ENCODE measurements at places on chromosomes 3 and 15.
A peak's percentile ranks its signal among the peaks of the same experiment; 100 is the strongest.

DNA sequence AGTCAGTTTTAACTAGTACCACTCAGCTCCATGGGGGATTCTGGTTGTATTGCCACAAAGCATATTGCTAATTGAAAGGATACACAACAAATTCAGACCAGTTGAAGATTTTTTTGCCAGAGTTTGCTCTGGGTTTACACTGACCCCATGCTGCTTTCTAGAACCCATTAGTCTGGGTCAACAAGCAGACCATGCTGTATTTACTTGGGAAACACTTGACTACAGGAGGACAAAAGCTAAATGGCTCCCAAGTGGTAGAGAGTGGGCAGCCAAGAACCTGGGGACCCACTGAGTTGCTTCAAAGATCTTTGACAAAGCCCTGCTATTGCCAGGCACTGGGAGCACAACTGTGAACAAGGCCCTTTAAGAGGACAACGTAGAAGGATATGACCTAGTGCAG is 86.8 kb upstream of the PSMD6 start:
- no peak for DNase-seq

DNA sequence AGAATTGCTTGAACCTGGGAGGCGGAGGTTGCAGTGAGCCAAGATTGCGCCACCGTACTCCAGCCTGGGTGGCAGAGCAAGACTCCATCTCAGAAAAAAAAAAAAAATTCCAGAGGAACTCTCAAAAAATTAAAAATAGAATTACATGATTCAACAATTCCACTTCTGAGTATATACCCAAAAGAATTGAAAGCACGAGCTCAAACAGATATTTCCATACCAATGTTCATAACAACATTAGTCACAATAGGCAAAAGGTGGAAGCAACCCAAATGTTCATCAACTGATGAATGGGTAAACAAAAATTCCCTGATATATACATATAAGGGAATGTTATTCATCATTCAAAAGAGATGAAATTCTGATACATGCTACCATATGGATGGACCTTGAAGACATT is 16.9 kb upstream of the MORF4L1 start:
- DNase-seq: no peak

DNA sequence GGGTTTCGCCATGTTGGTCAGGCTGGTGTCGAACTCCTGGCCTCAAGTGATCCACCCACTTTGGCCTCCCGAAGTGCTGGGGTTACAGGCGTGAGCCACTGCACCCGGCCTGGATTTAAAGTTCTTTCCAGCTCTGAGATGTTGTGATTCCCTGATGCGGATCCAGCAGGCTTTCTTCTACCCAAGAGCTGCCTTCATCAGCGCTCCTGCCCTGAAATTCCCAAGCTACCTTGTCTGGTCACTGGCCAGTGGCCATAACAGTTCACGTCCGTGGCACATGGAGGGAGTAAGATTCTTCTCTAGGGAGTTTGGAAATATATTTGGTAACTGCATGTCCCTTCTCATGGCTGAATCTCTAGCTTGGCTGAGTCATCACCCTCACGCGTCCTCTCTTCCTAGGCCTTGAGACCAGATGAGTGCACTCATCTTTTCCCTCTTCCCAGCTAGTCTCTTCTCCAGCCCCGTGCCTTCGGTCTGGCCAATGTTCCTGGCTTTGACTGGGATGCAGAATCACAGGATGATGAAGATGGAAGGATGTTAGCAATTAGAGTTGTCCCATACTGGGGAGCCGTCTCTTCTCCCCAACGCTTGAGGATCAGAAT is 29.8 kb upstream of the APOD start:
- no peak for DNase-seq

GRCh38 chr15:63172851-63173451 is 15.7 kb upstream of the RPS27L start:
- DNase-seq: peak; percentile 17

GRCh38 chr15:89777073-89777751 is 1.1 kb downstream of the MESP2 start:
- DNase-seq: no peak

- DNase-seq: no peak
These were observed 16.8 kb upstream of the SMAD3 start for GRCh38 chr15:67048281-67049279.

DNA sequence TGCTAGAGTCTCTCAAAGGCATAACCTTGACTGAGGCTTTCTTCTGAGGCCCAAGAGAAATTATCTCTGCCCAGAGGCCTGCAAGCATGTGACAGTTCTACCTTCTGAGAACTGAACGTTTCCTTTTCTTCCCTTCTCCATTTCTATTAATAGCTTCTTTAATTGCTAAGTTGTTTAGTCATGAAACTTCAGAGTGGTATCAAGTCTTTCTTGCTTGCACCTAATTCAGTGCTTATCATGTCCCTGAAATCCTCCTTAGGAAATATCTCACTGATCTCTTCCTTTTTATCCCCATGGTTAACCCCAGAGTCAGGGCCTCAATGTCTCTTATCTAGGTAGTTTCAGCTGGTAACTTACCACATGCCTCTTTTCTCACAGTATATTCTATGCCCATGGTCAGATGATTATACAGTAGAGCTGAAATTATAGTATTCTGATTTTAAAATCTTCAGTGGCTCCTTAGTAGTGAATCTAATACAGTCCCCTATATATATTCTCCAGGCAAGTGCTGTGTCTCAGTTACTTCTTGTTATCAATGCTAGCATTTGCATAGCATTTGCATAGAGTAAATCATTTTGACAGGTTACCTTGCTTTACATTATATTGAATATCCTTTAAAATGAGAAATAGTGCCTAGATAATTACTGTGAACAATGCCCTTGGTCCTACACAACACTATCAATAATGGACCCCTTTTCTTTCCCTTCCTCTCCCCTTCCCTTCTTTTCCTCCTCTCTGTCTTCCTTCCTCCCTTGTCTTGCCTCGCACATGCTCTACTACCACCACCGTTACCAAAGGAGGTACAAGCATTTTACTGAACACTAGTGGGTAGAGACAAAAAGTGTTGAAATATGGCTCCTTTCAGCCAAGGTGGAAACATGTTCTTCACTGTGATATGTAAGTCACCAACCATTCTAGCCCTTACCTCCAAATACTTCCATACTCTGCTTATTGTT is 33.0 kb downstream of the KBTBD8 start:
- no peak for DNase-seq

- no peak for DNase-seq
These were observed 75.9 kb upstream of the TMC3 start for GRCh38 chr15:81449836-81450474.

DNA sequence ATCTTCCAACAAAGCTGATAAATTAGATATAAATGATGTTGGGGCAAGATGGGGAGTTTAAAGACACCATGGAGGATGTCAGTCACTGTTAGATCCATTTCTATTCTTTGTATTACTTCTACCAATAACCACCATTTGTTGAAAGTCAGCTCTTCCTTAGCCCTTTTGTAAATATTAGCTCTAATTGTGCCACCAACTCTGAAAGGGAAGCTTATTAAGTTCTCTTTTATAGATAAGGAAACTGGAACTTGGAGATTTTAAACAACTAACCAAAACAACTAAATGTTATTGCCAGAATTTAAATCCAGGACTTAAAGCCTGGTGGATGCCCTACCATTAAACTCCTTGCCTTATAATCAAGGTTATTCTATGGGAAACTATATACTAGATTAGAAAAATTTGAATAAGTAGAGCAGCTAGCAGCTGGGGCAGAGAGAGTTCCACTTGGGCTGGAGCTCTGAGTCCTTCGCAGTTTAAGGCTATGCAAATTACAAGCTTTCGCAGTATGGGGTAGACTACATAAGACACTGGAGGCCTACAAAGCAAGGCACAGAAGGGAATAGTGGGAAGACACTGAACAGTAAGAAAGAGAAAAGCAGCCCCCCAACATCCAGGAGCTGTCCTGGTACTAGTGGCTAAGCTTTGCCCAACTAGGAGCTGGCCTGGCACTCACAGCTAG is 52.6 kb downstream of the TM4SF18 start:
- no peak for DNase-seq

DNA sequence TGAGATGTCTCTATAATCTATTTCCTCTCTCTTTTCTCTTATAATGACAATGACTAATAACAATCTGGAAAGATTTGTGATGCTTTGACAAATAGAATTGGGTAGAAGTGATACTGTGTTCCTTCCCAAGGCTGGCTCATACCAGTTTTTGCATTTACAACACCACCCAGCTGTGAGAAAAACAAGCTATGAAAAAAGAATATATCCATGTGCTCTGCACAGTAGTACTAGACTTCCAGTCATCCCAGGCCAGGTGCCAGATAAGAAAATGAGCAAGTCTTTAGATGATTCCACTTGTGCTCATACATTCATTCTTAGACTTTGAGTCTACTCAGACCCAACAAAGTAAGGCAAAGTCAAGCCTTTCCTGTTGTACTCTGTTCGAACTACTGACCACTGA is 350.2 kb upstream of the POU1F1 start:
- no peak for DNase-seq

DNA sequence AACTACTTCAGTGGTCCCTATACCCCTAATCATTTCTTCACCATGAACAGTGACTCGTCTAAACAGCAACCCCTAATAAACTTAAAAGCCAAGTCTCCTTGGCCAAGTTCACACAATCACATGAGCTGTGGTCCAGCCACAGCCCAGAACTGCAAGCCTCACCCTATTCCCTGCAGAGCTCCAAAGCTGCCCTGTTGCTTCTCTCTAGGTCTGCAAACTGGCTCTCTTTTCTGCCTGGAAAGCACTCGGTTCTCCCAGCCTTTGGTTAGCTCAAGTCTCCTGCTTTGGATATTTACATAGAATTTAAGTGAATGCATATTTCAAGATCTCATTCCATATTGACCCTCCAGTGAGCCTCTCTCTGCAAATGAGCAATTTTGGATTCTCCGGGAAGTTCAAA is 107.0 kb downstream of the TOP2B start:
- DNase-seq: no peak

DNA sequence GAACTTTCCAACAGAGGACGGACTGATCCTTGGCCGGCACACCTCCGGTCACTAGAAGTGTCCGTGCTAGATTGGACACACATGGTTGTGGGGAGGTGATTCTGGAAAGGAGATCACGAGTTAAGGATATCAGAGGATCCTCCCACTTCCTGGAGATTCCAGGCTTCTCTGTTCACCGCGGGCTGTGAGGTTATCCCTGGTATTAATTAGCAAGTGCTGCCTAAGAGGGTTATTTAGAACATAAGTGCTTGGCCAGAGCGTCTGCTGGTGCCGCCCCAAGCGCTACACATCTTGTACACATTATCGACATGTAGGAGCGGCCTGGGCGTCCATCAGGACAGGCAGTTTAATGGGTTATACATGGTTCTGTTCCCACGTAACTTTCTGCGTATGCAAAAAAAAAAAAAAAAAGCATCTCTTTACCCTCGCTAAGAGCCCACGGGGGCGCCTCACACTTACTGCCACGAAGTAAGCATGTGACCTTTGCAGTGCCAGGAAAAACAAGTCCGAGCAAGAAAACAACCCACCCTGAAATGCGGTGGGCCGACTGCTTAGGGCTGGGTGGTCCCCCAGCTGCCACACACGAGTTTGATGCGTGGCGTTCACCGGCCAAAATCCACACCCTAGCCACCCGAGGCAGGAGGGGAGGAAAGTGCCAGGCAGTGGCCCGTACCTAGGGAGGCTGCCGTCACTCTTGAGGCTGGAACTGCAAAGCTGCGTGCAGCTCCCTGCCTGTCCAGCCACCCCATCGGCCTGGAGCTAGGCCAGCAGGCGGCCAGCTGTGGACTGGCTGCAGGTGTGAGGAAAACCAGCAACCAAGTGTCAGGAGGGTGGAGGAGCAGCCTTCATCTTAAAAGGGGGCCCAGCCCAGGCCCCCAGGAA is 78.0 kb downstream of the CPN2 start:
- no peak for DNase-seq

DNA sequence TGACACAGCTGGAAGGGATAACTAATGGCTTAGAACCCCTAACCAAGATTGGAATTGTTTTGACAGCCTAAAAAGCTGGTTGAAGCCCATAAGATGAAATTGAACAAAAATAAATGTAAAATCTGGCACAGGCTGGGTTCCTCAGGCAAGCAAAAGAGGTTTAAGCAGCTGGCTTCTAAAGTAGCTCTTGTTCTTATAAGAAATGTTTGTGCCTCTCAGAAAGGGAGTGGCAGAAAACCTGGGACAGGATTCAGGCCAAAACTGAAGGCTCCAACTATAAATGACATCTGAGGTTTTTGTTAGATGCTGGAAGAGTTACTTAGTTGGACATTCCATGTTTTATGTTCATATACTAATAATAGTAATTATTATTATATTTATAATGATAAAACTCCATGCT is 378.3 kb downstream of the CNTN4 start:
- DNase-seq: no peak

GRCh38 chr3:46857485-46858341 is 5.5 kb downstream of the MYL3 start:
- no peak for DNase-seq

DNA sequence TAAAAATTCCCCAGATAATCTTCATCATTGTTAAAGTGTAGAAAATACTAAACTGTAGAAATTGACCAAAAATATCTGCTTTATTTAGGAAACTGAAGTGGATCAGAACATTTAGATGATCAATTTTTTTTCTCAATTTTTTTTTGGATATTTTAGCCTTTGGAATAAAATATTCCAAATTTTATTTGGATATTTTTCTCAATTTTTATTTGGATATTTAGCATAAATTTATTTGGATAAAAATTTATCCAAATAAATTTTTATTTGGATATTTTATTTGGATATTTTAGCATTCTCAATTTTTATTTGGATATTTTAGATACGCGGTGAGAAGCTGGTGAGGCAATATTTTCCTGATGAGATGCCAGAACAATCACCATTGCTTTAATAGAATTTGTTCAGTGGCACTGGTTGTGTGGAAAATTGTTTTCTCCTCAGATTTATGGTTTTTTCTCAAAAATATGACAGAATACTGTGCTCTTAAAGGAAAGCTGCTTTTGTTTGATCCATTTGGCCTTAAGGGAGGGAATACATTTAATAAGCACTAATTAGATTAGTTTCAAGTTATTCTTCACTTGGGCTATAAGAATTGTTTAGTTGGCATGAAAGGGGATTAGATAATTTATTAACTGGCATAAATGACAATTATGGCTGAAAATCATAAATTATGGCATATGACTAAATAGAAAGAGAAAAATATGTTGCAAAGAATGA is 470.1 kb downstream of the MFSD1 start:
- DNase-seq: no peak

GRCh38 chr3:171458864-171459136 is 1.4 kb downstream of the TNIK start:
- DNase-seq: no peak

- DNase-seq: no peak
These were observed 34.2 kb downstream of the RAB11A start for GRCh38 chr15:65903296-65904073.

DNA sequence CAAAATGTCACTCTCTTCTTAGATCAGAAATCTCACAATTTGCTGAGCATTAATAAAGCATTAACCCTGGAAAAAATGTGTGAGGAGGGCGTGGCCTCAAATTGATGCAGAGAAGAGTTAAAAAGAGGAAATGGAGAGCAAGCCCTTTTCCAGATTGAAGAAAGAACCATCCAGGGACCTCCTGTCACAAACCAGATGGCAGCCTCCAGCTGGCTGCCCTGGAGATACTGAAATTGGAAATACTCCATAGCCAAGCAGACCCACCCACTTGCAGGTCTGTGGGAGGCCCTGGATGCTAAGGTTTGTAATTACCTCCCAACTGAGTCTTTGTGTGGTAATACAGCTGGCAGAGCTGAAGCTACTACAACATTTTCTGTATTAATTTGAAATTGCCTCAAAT is 214.9 kb downstream of the IL20RB start:
- DNase-seq: no peak

GRCh38 chr3:116966649-116967048 is 257.1 kb downstream of the TUSC7 start:
- DNase-seq: no peak

- DNase-seq: no peak
These were observed 17.4 kb downstream of the AADACL2 start for GRCh38 chr3:151751161-151751560.

- peak; percentile 52 for DNase-seq
These were observed 442.0 kb downstream of the MAGI1 start for GRCh38 chr3:65596571-65597225.
